ENCODE measurements at places on chromosomes 11 and 22.

DNA sequence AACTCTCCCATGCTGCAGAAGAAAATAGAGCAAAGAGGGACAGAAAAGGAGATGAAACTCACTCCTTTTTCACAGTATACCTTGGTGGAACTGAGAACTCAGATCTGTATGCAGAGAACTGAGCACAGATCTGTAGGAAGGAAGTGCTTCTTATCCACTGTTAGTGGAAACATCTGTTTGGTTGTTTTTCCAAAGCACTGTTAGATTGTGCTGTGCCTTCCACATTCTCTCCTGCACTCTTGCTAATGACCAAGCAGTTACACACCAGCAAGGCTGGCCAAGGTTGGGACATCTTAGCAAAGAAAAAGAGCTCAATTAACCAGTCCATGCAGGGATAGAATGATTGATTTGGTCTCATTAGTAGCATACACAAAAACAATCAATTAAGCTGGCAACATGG is 20.1 kb upstream of the SIK2 start:
- no peak for DNase-seq
- H3K27ac ChIP-seq: no peak overlapping the region

GRCh38 chr11:26943636-26944035 is 50.3 kb upstream of the FIBIN start:
- no peak for DNase-seq
- no peaks in the 10 kb centered on the region for H3K4me1 ChIP-seq
- H3K36me3 ChIP-seq: no peaks in the 10 kb centered on the region

DNA sequence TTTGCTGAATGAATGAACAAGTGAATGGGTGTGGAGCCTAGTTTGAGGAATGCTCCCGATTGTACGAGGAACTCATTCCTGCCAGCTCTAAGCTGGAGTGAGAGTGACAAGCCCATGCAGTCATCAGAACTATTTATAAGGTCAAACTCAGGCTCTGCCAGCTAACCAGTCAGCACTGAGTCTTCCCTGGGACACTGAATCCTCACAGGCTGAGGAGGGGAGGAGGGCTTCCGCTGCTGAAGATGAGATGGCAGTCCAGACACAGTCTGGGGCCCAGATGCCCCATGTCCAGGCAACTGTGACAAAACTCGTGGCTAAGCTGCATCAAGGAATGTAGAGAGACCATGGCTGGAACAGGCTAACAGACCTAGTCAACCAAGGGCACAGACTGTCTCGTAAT is 4.0 kb downstream of the LRP4 start:
- H3K4me3 ChIP-seq: no peak overlapping the region
- peaks cover 18% of the 10 kb centered on the region for H3K4me1 ChIP-seq
- peak overlapping the region; percentile 69 for H3K27ac ChIP-seq

- H3K4me1 ChIP-seq: no peaks in the 10 kb centered on the region
- no peak overlapping the region for H3K4me3 ChIP-seq
- H3K27ac ChIP-seq: no peak overlapping the region
- H3K36me3 ChIP-seq: no peaks in the 10 kb centered on the region
Measured at GRCh38 chr22:22902247-22903001, 14.8 kb downstream of the IGLL5 start.

- no peaks in the 10 kb centered on the region for H3K4me1 ChIP-seq
- H3K4me3 ChIP-seq: no peak overlapping the region
- DNase-seq: no peak
- no peak overlapping the region for H3K27ac ChIP-seq
- no peaks in the 10 kb centered on the region for H3K27me3 ChIP-seq
Measured at GRCh38 chr22:33361581-33361980, 303.4 kb upstream of the SYN3 start.

- no peaks in the 10 kb centered on the region for H3K36me3 ChIP-seq
- DNase-seq: no peak
- no peak overlapping the region for H3K27ac ChIP-seq
- H3K27me3 ChIP-seq: no peaks in the 10 kb centered on the region
Measured at GRCh38 chr11:23100726-23101125, 240.5 kb upstream of the CCDC179 start.

DNA sequence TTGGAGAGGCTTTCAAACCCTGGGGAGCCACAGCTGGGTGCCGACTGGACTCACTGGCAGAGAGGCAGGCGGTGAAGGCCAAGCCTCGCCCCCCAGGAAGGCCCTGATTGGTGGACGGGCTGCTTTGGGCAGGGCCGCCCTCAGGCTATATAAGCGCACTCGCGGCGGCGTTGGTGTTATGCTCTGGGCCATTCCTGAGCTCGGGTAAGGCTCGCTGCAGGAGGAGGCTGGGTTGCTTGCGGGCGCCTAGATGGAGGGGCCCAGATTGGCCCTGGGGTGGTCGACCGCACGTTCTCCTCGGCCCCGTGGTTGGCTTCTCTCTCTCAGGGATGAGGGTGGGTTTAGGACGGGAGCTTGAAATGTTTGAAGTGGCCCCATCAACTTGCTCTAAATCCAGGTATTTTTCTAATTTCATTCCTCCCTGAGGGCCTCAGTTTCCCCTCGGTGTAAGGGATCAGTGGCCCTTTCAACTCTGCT is at the start of gene SPDYC:
Gene SPDYC, plus strand, starts transcription at position 176 of the 477 bp plus-strand sequence. CDS start 1,125 bp downstream, outside the sequence.
- no peaks in the 10 kb centered on the region for H3K4me1 ChIP-seq
- H3K27ac ChIP-seq: no peak within 1 kb of the TSS
- H3K27me3 ChIP-seq: no peaks in the 10 kb centered on the region
- H3K36me3 ChIP-seq: no peaks in the 10 kb centered on the region

GRCh38 chr22:49763138-49763537 is 64.5 kb downstream of the BRD1 start:
- H3K36me3 ChIP-seq: no peaks in the 10 kb centered on the region
- H3K27me3 ChIP-seq: no peaks in the 10 kb centered on the region
- H3K4me1 ChIP-seq: no peaks in the 10 kb centered on the region
- no peak overlapping the region for H3K4me3 ChIP-seq
- H3K27ac ChIP-seq: no peak overlapping the region

- H3K36me3 ChIP-seq: no peaks in the 10 kb centered on the region
- no peaks in the 10 kb centered on the region for H3K4me1 ChIP-seq
- no peak overlapping the region for H3K27ac ChIP-seq
- H3K4me3 ChIP-seq: no peak overlapping the region
Measured at GRCh38 chr11:131038597-131038996, 122.3 kb upstream of the SNX19 start.

DNA sequence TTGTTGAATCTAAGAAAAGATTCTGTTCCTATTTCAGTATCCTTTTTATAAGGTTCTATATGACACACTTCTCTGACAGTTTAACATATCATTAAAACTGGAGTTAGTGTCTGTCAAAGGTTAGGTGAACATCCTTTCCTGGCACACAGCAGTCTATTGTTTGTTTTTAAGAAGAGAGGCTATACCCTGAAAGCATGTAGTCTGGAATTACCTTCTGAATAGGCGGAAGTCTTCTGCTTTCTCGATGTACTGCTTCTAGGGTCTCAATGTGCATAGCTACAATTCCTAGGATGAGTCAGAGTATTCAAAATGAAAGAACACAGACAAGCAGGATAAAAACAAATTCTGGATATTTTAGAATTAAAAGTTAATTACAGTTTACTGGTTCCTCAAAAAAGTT is 188.6 kb downstream of the SWAP70 start:
- DNase-seq: no peak
- no peaks in the 10 kb centered on the region for H3K27me3 ChIP-seq
- no peak overlapping the region for H3K27ac ChIP-seq
- H3K36me3 ChIP-seq: peaks cover 8% of the 10 kb centered on the region

GRCh38 chr11:11620173-11620920 is 1.5 kb downstream of the GALNT18 start:
- H3K27ac ChIP-seq: no peak overlapping the region
- H3K4me3 ChIP-seq: peak overlapping the region; percentile 65
- H3K4me1 ChIP-seq: peaks cover 11% of the 10 kb centered on the region
- H3K27me3 ChIP-seq: peaks cover 12% of the 10 kb centered on the region

- no peak overlapping the region for H3K27ac ChIP-seq
- peaks cover 11% of the 10 kb centered on the region for H3K4me1 ChIP-seq
- DNase-seq: no peak
- no peaks in the 10 kb centered on the region for H3K27me3 ChIP-seq
- no peaks in the 10 kb centered on the region for H3K36me3 ChIP-seq
- H3K4me3 ChIP-seq: no peak overlapping the region
Measured at GRCh38 chr22:28328756-28329155, 350.9 kb downstream of the TTC28 start.

GRCh38 chr11:105045676-105046296 is 651 bp upstream of the CARD16 start:
- no peaks in the 10 kb centered on the region for H3K4me1 ChIP-seq
- no peak overlapping the region for H3K4me3 ChIP-seq
- peak overlapping the region; percentile 48 for H3K27ac ChIP-seq

- DNase-seq: no peak
- no peak overlapping the region for H3K4me3 ChIP-seq
- no peak overlapping the region for H3K27ac ChIP-seq
Measured at GRCh38 chr22:49923445-49923844, 5.0 kb downstream of the CRELD2 start.

- H3K4me1 ChIP-seq: peaks cover 6% of the 10 kb centered on the region
- no peak for DNase-seq
- H3K27ac ChIP-seq: no peak overlapping the region
- H3K4me3 ChIP-seq: no peak overlapping the region
- H3K27me3 ChIP-seq: no peaks in the 10 kb centered on the region
Measured at GRCh38 chr11:104704888-104705287, 193.4 kb downstream of the CASP12 start.

- no peaks in the 10 kb centered on the region for H3K36me3 ChIP-seq
- no peak for DNase-seq
- H3K4me1 ChIP-seq: no peaks in the 10 kb centered on the region
- no peak overlapping the region for H3K27ac ChIP-seq
Measured at GRCh38 chr11:122478986-122479385, 176.5 kb upstream of the UBASH3B start.
